ENCODE measurements at places on chromosomes 5 and 9. TPM values are rescaled to one million over a fixed set of nuclear protein-coding genes. Genes with fewer than 3 reads are reported as not detected.

Gene PCDH1
- total RNA-seq: 3.3 TPM

DNA sequence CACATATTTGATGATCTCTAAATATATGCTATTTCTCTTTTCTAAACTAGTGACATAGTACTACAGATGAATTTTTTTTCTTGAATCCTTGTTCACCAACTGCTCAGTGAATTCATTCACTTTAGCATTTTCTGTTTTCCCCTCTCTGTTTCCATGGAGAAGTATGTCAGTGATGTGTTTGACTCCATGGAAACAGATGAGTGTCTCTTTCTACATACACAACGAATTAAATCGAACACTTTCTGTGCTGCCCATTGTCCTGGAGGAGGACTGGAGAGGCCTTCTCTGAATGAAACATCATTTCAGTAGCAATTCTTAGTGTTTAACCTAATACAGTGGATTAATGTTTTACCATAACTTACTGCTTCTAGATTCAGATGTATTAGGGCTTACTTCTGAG lies 9.5 kb downstream of the INVS start:
- DNase-seq: no peak

DNA sequence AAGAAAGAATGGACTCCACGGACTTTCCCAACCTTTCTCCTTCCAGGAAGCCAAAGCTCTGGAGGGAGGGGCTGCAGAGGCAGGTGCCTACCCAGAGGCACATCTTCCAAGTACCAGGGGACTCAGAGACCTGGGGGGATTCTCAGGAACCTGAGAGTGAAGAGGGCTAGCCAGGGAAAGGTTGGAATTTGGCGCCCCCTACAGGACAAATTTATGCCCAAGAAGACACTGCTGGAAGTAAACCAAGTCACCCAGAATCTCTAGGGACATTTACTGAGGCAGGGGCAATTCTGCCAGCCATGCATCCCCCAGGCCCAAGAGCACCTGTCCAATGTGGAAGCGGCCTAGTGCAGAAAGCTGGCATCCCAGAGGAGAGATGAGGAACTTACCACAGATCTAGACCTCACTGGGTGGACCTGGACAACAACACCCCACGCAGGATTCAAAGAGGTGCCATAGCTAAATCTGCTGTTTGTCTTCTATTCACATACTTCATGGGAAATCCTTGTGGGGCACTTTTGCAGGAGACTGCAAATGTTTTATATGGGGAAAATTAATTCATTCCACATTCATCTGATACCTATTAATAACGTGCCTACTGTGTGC lies 25.9 kb upstream of the IDNK start:
- peak; percentile 15 for DNase-seq

GRCh38 chr5:38673671-38674071 lies 117.2 kb upstream of the LIFR start:
- DNase-seq: no peak

Data from NCI-H460 (cell line).